Stimulated activated CD4-positive, alpha-beta T cell treated with anti-CD3 and anti-CD28 coated beads, Interleukin-15, amount 100 ng/mL, for 24 hours (primary cell): ENCODE measurements at places on chromosomes 6 and 20.

- no peak for DNase-seq
These were observed 24.5 kb downstream of the ADAT2 start for GRCh38 chr6:143426026-143426425.

DNA sequence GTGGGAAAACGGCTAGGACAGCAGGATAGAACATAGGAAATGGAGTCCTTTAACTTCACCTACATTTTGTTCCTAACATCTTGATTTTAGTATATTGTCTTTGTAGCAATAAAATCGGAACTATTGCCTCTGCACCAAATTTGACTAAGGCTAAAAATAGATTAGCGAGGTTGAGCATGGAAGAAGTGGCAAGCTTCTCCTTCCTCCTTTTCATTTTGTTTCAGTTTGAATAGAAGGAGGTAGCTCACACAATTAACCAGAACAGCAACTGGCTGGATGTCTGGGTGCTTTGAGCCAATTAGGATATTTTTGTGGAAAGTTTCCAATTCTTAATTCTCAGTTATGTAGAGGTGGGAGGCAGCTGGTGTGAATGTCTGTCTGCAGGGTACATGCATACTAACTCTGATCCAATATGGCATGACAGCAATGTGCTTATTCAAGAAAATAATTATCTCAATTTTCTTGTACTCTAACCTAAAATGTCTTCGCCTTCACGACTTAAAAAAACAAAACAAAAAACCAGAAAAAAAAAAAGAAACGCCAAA, 3.1 kb upstream of the HECA start:
- DNase-seq, result no peak

DNA sequence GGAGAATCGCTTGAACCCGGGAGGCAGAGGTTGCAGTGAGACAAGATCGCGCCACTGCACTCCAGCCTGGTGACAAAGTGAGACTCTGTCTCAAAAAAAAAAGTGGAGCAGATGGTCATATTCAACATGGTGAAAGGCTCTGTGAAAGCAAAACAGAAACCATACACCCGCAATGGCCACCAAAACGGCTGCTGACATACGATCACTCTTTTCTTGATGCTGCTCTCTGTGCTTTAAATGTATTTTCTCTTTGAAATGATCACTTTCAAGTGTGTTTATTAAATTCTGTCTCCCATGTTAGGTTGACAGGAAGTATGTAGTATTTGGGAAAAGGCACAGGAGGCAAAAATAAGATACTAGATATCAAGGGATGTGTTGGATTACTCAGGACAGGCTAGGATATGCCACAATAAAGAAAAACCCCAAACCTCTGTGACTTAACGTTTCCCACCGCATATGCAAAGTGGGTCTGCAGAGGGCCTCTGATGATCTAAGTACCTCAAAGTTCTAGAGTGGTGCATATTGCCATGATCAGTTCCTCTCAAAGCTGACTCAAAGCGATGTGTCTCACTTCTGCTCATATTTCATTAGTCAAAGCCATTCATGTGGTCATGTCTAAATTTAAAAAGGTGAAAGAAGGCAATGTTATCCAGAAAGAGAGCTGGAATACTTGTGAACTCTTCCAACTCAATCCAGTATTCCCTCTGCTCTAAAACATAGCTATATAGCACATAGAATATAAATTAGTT, 155.1 kb upstream of the SOX4 start:
- peak; percentile 57 for DNase-seq

- no peak for DNase-seq
These were observed 43.4 kb downstream of the TRAM2 start for GRCh38 chr6:52533491-52533890.

DNA sequence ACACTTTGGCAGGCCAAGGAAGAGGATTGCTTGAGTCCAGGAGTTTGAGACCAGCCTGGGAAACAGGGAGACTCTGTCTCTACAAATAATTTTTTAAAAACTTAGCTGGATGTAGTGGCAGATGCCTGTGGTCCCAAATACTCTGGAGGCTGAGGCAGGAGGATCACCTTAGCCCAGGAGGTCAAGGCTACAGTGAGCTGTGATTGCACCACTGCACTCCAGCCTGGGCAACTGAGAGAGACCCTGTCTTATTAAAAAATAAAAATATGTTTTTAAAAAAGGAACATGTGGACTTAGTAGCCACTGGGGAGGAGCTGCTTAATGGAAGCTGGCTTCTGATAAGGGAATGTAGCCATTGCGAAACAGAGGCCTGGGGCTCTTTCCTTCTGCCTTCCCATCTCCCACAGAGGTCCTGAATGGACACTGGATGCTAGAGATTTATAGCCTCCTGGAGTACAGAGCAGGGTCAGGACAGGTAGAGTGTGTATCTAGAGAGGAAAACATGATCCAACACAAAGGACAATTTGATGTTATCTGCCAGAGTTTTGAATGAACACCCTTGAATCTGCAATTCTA, 21.7 kb upstream of the GMNN start:
- no peak for DNase-seq

GRCh38 chr20:33009214-33010132, 2.0 kb downstream of the BPIFB2 start:
- DNase-seq, result no peak

DNA sequence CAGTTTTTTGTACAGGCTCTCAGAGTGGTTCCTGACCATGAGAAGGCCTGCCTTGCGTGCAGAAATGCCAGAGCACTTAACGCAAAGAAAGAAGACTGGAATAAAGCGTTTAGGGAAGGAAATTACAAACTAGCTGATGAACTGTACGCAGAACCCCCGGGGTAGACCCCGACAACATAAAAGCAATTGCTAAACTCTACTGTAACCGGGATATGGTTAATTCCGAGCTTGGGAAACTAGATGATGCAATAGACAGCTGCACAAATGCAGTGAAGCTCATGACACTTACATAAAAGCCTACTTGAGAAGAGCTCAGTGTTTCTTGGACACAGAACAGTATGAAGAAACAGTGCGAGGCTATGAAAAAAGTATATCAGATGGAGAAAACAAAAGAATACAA, 35.7 kb downstream of the CITED2 start:
- no peak for DNase-seq

GRCh38 chr20:61845233-61845671, 220.4 kb downstream of the TAF4 start:
- no peak for DNase-seq

- no peak for DNase-seq
These were observed 54.8 kb downstream of the PLG start for GRCh38 chr6:160756871-160757270.

- no peak for DNase-seq
These were observed 22.3 kb upstream of the PXDC1 start for GRCh38 chr6:3773678-3774298.

GRCh38 chr20:5464901-5465603, 148.3 kb upstream of the PROKR2 start:
- no peak for DNase-seq

- no peak for DNase-seq
These were observed 28.5 kb upstream of the KIF6 start for GRCh38 chr6:39753725-39754045.

DNA sequence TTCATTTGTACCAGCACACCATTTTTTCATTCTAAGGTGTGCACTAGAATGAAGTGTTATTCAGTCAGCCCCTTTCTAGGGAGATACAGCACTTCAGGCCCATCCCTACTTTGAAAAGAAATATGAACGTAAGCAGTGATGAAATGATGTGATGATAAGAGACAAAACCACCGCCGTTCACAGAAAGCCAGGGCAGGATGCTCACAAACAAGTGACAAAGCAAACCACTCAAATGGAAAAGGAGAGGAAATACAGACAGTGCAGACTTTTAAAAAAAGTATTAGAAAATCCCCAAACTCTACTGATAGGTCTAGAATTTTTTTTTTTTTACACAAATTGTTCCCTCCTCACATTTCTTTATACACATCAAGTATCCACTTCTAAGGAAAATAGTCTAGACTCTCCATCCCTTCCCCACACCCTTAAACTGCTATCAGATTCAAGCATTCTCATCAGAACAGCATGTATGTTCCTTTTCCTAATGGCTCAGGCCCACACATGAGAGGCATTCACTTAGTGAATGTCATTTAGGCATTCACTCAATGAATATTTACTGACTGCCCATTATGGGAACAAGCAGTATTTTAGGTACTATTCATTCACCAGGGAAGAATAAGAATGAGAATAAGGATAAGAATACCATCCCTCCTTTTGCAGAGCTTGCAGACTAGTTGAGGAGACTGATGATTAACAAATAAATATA, 243.5 kb downstream of the GMPR start:
- DNase-seq, result peak; percentile 65

DNA sequence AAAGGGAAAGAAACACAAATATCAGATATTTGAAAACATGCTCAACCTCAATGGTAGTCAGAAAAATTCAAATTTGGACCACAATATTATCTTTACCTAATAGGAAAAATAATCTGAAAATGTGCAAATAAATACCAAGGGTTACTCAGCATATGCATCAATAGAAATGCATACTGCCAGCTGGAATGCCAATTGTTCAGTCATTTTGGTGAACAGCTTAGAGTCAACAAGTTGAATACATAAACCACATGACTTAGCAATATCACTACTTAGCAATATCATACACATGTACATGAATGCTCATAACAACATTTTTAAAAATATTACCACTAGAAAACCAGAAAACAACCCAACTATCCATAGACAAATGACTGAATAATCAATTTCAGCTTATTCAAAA, 212.7 kb downstream of the PTPRK start:
- no peak for DNase-seq

DNA sequence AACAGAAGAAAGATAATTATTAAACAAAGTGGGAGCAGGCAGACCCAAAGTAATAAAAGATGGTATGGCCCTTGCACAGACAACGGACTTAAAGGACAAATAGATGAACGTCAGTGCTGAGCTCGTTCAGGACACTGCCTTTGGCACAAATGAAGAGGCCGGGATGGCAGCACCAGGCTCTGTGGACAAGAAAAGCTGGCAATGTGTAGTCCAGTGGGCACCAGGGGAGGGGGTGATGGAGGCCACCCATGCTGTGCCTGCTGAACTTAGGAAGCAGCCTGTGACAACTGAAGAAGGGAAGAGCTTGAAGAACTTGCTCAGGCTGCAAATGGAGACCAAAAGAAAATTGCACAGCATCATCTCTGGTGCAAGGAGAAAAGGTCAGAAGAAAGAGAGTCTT, 131.0 kb downstream of the ANKRD60 start:
- no peak for DNase-seq

- DNase-seq, result no peak
These were observed 6.4 kb upstream of the EEF1A2 start for GRCh38 chr20:63505281-63505680.

DNA sequence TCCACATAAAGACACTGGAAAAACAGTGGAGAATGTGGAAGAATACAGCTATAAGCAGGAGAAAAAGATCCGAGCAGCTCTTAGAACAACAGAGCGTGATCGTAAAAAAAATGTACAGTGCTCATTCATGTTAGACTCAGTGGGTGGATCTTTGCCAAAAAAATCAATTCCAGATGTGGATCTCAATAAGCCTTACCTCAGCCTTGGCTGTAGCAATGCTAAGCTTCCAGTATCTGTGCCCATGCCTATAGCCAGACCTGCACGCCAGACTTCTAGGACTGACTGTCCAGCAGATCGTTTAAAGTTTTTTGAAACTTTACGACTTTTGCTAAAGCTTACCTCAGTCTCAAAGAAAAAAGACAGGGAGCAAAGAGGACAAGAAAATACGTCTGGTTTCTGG, 57.1 kb downstream of the MAP3K4 start:
- DNase-seq, result no peak

DNA sequence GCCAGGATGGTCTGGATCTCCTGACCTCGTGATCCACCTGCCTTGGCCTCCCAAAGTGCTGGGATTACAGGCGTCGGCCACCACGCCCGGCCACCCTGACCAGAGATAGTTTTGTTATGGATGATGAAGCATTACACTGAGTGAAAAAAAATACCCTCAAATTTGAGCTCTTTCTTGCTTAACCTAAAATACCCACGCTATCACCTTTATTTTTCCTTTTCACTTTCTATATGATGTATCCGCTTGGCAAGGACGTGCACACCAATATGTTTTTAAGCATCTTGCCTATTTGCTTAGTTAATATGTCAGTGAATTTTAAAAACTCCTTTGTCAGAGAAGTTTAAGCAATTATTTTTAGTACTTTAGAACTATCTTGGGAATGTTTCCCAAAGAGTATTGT, 150.4 kb downstream of the INSM1 start:
- no peak for DNase-seq

- DNase-seq, result no peak
These were observed 39.5 kb downstream of the FAM110A start for GRCh38 chr20:872855-873520.

GRCh38 chr6:162389343-162390085, 338.1 kb downstream of the PRKN start:
- no peak for DNase-seq

DNA sequence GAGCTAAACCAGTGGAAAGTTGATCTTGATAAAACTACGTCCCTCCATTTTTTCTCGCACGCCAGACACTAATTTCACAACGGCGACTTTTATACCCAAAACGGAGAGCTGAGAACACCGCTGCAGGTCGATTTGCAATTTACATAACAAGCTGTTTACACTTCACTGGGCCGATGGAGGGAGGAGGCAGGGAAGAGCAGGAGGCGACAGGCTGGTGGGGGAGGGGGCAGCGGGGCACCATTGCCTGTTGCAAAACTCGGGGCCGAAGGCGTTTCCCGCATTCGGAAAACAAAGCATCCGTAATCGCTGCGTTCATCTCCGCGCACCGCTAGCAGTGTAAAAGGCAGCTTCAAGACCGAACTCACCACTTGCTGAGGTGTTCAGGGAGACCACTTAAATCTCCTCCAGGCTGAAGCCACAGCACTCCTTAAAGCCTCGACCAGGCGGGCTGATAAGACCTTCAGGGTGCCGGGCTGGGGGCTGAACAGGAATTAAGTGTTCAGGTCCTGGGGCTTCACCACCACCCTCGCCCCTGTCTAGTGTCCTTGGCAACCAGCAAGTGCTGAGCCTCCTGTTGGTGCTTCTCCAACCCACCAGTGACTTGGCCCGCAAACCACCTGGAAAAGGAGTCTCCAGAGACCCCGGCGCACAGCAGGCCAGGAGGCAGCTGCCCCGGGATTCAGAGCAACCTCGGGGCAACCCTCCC, 2.0 kb upstream of the FOXC1 start:
- DNase-seq, result peak; percentile 31

- DNase-seq, result no peak
These were observed 107.2 kb downstream of the ATP9A start for GRCh38 chr20:51660672-51661608.

- DNase-seq, result no peak
These were observed 32.6 kb downstream of the UTRN start for GRCh38 chr6:144317736-144318135.
